ENCODE measurements at places on chromosomes 12 and 14. TPM values are rescaled to one million over a fixed set of nuclear protein-coding genes. Genes with fewer than 3 reads are reported as not detected.
A peak's percentile ranks its signal among the peaks of the same experiment; 100 is the strongest.

GRCh38 chr14:90619911-90620310 lies 196.3 kb downstream of the TTC7B start:
- no peak overlapping the region for H3K27ac ChIP-seq
- H3K27me3 ChIP-seq, result no peaks in the 10 kb centered on the region
- no peaks in the 10 kb centered on the region for H3K36me3 ChIP-seq
- no peak for DNase-seq
- H3K4me3 ChIP-seq, result no peak overlapping the region
- H3K4me1 ChIP-seq, result no peaks in the 10 kb centered on the region

GRCh38 chr14:88188745-88189416 lies 134.2 kb downstream of the KCNK10 start:
- peaks cover 4% of the 10 kb centered on the region for H3K4me1 ChIP-seq
- H3K27ac ChIP-seq, result no peak overlapping the region
- no peak overlapping the region for H3K4me3 ChIP-seq
- no peak for DNase-seq
- peaks cover 1% of the 10 kb centered on the region for H3K27me3 ChIP-seq

DNA sequence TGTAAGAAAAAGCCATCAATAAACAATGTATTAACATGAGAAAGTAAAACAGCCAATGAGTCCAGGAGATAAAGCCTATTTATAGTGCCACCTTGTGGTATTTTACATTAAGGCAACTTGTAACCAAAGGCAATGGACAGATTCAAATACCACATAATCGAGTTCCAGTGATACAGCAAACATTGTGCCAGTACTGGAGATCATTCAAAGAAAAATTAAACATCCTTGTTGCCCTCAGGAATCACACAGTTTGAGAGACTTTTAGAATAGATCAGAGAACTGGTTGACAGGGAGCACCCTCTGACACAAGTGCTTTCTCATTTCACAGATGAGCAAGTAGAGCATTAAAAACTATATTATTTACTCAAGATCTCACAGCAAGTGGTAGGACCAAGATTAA lies 98.1 kb downstream of the DDHD1 start:
- peaks cover 9% of the 10 kb centered on the region for H3K4me1 ChIP-seq
- no peak overlapping the region for H3K4me3 ChIP-seq
- H3K27me3 ChIP-seq, result no peaks in the 10 kb centered on the region
- DNase-seq, result no peak
- no peak overlapping the region for H3K27ac ChIP-seq

DNA sequence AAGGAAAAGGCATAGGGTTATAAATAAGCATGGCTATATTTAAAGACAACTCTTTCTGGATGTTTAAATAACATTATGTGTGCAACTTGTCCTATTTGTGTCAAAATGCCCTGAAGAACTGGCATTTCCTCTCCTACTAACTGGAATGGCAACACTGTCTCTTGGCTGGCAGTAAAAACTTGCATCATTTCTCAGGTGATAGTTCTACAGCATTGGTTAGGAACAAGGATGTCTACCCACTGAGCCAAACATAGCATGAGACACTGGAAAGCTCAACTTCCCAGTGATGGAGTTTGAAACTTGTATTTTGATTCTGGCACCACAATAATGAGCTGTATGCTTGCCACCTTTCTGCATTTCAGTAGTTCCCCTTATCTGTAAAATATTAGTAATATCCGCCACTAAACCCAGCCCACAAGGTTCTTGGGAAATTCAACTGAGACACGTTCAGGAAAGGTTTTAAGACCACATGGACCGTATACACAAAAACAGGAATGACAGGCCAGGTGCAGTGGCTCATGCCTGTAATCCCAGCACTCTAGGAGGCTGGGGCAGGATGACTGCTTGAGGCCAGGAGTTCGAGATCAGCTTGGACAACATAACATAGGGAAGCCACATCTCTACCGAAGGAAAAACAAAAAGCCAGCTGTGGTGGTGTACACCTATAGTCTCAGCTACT lies 5.1 kb downstream of the SLC38A2 start:
- peaks cover 56% of the 10 kb centered on the region for H3K4me1 ChIP-seq
- H3K27me3 ChIP-seq, result no peaks in the 10 kb centered on the region
- H3K4me3 ChIP-seq, result peak overlapping the region; percentile 55
- H3K27ac ChIP-seq, result peak overlapping the region; percentile 28
- H3K36me3 ChIP-seq, result peaks cover 91% of the 10 kb centered on the region
- no peak for DNase-seq

GRCh38 chr12:2803635-2804392 lies 8.7 kb upstream of the ITFG2 start:
- no peaks in the 10 kb centered on the region for H3K27me3 ChIP-seq
- DNase-seq, result no peak
- H3K36me3 ChIP-seq, result peaks cover 73% of the 10 kb centered on the region
- no peak overlapping the region for H3K4me3 ChIP-seq

GRCh38 chr14:34568803-34569202 lies 29.3 kb upstream of the EAPP start:
- no peaks in the 10 kb centered on the region for H3K4me1 ChIP-seq
- H3K27me3 ChIP-seq, result no peaks in the 10 kb centered on the region
- no peak for DNase-seq
- peaks cover 50% of the 10 kb centered on the region for H3K36me3 ChIP-seq
- no peak overlapping the region for H3K4me3 ChIP-seq

- no peak overlapping the region for H3K4me3 ChIP-seq
- no peaks in the 10 kb centered on the region for H3K4me1 ChIP-seq
- H3K36me3 ChIP-seq, result no peaks in the 10 kb centered on the region
- DNase-seq, result no peak
- no peak overlapping the region for H3K27ac ChIP-seq
These were observed 20.1 kb upstream of the GARIN6 start for GRCh38 chr12:99627459-99627858.

GRCh38 chr12:47382305-47382704 lies 302.5 kb upstream of the AMIGO2 start:
- H3K4me1 ChIP-seq, result peaks cover 52% of the 10 kb centered on the region
- H3K36me3 ChIP-seq, result peaks cover 28% of the 10 kb centered on the region
- H3K4me3 ChIP-seq, result no peak overlapping the region
- no peaks in the 10 kb centered on the region for H3K27me3 ChIP-seq
- no peak for DNase-seq

Gene RAD9B
- total RNA-seq, result 0.41 TPM

Gene ANKRD33
- total RNA-seq, result not detected

Measured in activated T-helper 2 cell treated with anti-CD3 and anti-CD28 coated beads, Interferon-gamma antibody, Interleukin-2, Interleukin-4, amounts not matched to agents 10 μg/mL and 5 μg/mL and 100 μg/mL, durations not matched to agents 14 hours and 24 hours and 36 hours (primary cell).